CD14-positive monocyte (primary cell): ENCODE measurements at places on chromosomes 3 and 15. TPM values are rescaled to one million over a fixed set of nuclear protein-coding genes. Genes with fewer than 3 reads are reported as not detected.

- DNase-seq, result no peak
- no peaks in the 10 kb centered on the region for H3K27me3 ChIP-seq
- no peak overlapping the region for H3K4me3 ChIP-seq
- no peaks in the 10 kb centered on the region for H3K36me3 ChIP-seq
- H3K4me1 ChIP-seq, result peaks cover 3% of the 10 kb centered on the region
- no peak overlapping the region for H3K27ac ChIP-seq
These were observed 17.7 kb upstream of the SNRK start for GRCh38 chr3:43268636-43269035.

ADCY5 gene
- polyA plus RNA-seq, result not detected in 2 replicates

NAALADL2 gene
- polyA plus RNA-seq, result not detected

DNA sequence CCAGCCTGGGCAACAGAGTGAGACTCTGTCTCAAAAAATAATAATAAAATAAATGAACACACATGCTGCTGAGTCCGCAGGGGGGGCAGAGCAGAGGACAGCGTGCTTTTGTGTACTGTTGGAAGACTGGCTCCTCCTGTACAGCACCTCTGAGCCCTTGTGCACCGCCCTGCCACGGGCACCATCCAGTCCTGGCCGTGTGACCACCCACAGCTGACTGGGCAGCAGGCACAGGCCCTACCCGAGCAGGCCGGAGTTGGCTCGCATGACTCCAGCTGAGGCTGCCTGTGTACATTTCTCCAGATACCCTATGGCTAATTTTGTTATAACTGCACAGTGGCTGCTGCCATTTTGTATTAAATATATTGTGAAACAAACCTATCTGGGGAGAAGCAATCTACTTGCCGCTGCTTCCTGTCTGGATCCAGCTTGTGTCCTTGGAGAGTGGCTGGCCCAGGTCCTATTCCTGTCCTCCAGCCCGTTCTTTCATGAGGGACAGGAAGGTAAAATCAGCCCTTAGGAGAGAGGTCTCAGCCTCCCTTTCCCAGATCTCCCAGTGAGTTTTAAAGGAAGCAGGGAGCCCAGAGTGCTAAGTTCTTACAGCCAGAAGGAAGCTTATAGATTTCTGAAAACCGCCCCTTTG lies 14.6 kb downstream of the IVD start:
- H3K36me3 ChIP-seq, result peaks cover 29% of the 10 kb centered on the region
- no peaks in the 10 kb centered on the region for H3K27me3 ChIP-seq
- H3K4me3 ChIP-seq, result no peak overlapping the region
- H3K27ac ChIP-seq, result no peak overlapping the region

DNA sequence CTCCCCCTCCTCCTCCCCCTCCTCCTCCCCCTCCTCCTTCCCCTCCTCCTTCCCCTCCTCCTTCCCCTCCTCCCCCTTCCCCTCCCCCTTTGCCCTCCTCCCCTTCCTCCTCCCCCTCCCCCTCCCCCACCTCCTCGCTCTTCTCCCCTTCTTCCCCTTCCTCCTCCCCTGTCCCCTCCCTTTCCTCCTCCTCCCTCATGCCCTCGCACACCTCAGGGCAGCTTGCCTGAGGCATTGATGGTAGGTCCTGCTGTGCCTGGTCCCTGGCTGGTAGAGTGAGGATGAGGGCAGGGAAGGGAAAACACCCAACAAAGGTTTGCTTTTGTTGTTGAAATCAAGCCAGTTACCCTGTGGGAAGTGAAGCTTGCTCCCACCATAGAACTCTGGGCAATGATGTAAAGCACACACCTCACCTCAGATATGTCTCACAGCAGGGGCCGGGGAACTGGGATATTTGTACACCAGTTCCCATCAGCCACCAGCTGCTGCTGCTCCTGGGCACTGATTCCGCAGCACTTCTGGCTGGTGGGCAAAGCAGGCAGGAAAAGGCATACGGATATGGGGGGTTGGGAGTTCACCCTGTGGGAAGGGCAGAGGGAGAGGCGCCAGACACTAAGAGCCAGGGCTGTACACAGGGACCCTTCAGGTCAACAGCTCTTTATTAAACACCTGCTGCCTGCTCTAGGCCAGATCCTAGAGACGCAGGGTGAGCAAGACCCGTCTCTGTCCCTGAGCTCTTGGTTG lies 13.8 kb downstream of the ISG20 start:
- no peak overlapping the region for H3K27ac ChIP-seq
- H3K27me3 ChIP-seq, result no peaks in the 10 kb centered on the region
- H3K4me3 ChIP-seq, result no peak overlapping the region
- no peaks in the 10 kb centered on the region for H3K36me3 ChIP-seq
- H3K4me1 ChIP-seq, result no peaks in the 10 kb centered on the region

BOC gene
- polyA plus RNA-seq, result not detected in 2 replicates
